Activated T-cell treated with anti-CD3 and anti-CD28 coated beads, Interleukin-2, amount 50 U/mL, for 48 hours (primary cell): ENCODE measurements at places on chromosomes 7 and 10.

GRCh38 chr7:151290355-151290760 is 41.9 kb upstream of the SMARCD3 start:
- DNase-seq = no peak

- no peak for DNase-seq
These were observed 44.5 kb downstream of the KIF20B start for GRCh38 chr10:89745903-89746302.

GRCh38 chr7:128032605-128033235 is 1.5 kb upstream of the LRRC4 start:
- DNase-seq = peak; percentile 31

DNA sequence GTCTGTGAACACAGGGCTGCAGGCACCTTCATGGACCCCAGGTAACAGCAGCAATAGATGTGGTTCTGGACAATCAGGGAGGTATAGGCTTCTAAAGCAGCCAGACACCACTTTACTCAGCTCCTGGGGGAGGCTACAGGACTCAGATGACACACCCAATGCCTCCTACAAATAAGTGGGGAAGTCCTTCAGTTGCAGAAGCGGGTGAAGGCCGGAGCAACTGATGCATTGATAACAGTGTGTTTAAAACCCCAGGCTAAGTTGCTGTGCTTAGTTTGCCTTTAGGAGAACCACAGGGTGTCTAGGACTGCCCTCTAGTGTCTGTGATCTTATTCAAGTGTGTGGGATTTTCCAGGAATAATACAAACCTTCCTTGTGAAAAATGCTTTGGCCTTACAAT is 5.9 kb upstream of the ITGA8 start:
- no peak for DNase-seq

DNA sequence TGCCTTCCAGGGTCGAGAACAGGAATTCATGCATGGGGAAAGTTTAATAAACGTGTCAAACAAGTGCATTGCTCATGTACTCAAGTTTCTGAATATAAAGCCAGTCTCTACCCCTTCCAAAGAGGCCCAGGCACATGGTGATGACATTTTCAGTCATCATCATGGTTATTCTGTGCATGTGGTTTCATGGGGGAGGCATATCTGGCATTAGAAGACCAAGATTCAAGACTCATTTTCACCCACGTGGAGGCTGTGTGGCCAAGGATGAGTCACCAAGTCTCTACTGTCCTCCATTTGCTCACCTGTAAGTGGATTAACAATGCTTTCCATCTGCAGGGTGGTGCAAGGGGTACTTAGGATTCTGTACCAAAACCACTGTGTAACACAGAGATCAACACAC is 34.0 kb upstream of the CNPY1 start:
- DNase-seq = peak; percentile 68

DNA sequence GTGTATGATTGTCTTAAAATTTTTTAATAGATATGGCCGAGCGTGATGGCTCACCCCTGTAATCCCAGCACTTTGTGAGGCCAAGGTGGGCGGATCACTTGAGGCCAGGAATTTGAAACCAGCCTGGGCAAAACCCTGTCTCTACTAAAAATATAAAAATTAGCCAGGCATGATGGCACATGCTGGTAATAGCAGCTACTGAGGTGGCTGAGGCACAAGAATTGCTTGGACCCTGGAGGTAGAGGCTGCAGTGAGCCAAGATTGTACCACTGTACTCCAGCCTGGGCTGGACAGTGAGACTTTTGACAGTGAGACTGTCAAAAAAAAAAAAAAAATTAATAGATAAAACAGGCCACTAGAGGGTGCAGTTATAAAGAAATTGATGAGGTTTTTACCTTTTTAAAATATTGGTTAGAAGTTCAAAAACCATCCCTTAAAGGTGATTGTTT is 20.5 kb downstream of the NOM1 start:
- DNase-seq = no peak

GRCh38 chr10:62594093-62594520 is 210.4 kb upstream of the ADO start:
- peak; percentile 75 for DNase-seq

- DNase-seq = no peak
These were observed 184.1 kb downstream of the DOCK4 start for GRCh38 chr7:112022128-112022527.

DNA sequence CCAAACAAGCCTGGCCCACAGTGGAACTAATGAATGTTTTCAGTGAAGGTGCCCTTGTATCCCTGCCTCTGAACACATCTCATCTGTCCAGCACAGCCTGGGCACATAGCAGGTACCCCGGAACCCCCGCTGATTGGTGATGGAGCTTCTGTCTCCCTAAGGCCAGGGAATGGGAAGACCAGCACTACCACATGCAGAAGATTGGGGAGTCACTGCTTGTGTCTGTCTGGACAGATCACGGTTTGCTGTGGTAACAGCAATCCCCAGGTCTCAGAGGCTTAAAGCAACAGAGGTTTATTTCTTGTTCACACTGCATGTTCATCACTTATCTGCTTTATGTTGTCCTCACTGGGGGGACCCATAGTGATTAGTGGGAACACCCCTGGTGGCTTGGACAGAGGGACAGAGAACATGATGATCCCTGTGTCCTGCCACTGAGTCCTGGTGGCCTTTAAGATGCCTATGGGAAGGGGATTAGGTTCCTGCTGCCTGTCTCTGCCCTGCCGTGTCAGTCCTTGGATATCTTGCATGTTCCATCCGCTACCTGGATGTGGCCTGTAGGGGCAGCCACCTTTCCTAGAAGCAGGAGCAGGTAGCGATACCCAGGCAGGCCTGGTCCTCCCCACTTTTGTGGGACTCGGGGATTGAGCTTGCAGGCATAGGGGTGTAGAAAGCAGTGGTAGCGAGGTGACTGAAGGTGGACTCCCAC is 3.6 kb downstream of the TSPAN14 start:
- DNase-seq = no peak
